ENCODE measurements at places on chromosomes 5 and 9.

GRCh38 chr5:150119421-150120061, 33.2 kb upstream of the CSF1R start:
- DNase-seq = no peak

DNA sequence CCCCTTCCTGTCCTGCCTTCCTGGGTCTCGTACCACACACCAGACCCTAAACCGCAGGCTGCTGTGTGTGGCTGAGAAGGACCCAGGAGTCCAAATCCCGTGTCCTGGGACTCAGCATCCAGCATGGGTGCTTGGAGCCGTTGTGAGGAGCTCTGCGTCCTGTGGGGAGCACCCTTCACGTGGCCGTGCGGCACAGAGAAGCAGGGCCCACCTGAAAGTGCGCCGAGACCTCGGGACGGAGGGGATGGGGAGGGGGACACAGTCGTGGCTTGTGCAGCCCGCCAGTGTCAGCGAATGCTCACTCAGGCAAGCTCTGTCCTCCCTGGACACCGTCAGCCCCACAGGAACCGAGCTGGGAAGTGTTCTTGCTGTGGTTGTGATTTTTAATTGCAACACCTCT, 244.6 kb downstream of the CACNA1B start:
- DNase-seq = no peak

DNA sequence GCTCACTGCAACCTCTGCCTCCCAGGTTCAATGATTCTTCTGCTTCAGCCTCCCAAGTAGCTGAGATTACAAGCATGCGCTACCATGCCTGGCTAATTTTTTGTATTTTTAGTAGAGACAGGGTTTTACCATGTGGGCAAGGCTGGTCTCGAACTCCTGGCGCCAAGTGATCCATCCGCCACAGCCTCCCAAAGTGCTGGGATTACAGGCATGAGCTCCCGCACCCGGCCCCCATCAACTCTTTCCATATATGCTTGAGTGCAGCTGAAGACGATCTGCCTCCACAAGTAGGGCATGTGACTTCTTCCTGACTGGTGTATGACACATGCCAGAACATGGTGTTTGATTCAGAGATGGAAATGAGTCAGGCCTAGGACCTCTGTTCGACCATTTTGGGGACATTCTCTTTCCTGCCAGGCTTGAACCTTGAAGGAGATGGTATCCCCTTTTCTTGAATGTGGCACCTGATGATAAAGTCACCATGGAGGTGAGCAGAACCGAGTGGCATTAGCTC, 7.5 kb upstream of the CNOT6 start:
- no peak for DNase-seq

GRCh38 chr5:34905564-34905963, 9.7 kb downstream of the RAD1 start:
- no peak for DNase-seq

DNA sequence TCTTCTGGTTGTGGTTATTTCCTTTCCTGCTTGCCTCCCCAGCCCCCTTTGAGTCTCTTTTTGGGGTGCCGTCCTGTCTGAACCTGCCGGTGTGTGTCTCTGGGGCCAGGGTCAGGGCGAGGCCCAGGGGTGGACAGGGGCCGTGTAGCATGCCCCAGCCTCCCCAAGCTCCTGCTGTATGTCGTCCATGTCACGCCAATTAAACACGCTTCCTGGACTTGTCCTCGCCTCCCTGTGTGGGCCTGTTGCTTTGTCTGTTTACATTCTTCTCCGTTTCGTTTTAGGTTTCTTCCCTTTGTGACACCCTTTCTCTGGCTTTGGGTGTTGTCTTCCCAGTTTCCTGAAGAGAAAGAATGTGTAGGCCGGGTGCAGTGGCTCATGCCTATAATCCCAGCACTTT, 28.5 kb upstream of the HMCN2 start:
- no peak for DNase-seq

DNA sequence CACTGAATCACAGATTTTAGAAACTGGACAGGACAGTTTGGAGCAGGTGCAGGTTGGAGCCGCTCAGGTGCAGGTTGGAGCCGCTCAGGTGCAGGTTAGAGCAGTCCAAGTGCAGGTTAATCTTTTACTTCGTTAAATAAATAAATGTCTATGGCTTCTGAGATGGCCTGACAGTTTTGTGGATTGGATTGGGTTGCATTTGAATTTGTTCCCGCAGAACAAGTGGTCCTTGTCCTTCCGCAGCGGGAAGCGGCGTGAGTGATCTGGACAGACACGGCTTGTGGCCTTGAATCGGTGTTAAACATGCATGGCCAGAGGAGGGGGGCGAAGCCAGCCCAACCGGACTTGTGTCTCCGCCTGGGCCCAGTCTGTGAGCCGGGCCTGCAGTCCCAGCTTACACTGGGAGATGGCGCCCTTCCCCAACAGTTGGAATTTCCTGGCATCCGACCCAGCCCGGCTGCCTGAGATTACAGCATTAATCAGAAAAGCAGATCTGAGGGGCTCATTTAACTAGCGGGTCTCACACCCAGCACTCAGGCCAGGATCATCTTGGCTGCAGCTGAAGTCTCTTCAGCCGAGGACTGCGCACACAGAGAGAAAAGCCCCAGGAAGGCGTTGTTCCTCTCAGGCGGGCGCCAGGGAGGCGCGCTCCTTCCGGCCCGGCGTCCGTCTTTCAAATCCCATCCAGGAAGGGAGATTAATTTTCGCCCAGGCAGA, 1.5 kb upstream of the OLFM1 start:
- peak; percentile 28 for DNase-seq

GRCh38 chr9:72013292-72013760, 47.1 kb downstream of the C9orf57 start:
- no peak for DNase-seq

- no peak for DNase-seq
These were observed 1.5 kb downstream of the PLAA start for GRCh38 chr9:26945591-26945990.

- no peak for DNase-seq
These were observed 275.3 kb downstream of the HTR1A start for GRCh38 chr5:63686938-63687337.

GRCh38 chr5:177427919-177428573, 1.6 kb downstream of the GRK6 start:
- DNase-seq = no peak

GRCh38 chr5:93193431-93194347, 387.3 kb downstream of the NR2F1-AS1 start:
- DNase-seq = no peak

- DNase-seq = no peak
These were observed 101.9 kb downstream of the HTR1A start for GRCh38 chr5:63860379-63860778.

DNA sequence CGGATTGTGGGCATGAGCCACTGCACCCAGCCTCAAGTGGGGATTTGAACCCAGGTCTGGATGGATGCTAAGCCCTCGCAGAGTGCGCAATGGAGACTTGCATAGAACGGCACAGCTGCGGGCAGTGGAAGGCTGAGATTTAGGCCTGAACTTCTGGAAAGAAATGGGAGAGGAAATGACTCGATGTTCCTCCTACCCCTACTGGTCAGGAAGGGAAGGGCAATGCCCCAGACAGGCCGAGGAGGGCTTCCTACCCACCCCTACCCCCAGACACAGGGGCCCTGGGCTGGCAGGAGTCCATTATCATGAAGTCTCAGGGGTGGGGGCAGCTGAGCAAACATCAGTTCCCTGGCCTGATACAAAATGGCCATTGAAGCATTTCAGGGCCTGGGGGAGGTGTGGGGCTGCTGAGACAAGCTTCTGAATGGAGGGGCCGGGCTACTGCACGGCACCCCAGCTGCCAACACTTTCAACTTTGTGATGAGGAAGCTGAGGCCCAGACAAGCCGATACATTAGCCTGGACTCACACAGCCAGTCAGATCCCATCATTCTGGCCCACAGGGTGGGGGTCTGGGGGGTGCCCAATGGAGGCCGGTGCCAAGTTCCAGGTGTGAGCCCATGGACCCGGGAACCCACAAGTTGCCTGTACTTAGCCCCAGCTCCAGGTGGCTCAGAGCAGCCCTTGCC, 13.5 kb upstream of the WDR38 start:
- DNase-seq = no peak

DNA sequence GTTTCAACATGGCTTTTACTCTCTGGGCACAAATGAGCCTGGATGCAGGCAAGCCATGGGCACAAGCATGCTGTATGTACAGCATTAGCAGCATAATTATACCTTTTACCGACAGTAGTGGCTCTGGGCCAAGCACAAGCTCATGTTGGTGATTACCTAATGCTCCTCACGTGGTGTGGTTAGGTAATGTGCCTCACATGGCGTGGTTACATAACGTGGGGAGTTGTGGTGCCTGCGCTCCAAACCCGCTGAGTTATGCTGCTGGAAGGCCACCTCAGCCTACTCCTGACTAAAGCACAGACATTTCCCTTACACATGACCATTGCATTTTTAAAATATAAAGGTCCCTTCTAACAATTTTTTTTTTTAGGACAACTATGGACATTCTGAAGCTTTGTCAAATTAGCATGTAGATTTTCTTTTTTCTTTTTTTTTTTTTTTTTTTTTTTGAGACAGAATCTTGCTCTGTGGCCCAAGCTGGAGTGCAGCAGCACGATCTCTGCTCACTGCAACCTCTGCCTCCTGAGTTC, 794.0 kb downstream of the EFNA5 start:
- no peak for DNase-seq

GRCh38 chr9:70044490-70045307, 1.1 kb downstream of the MAMDC2 start:
- DNase-seq = no peak

DNA sequence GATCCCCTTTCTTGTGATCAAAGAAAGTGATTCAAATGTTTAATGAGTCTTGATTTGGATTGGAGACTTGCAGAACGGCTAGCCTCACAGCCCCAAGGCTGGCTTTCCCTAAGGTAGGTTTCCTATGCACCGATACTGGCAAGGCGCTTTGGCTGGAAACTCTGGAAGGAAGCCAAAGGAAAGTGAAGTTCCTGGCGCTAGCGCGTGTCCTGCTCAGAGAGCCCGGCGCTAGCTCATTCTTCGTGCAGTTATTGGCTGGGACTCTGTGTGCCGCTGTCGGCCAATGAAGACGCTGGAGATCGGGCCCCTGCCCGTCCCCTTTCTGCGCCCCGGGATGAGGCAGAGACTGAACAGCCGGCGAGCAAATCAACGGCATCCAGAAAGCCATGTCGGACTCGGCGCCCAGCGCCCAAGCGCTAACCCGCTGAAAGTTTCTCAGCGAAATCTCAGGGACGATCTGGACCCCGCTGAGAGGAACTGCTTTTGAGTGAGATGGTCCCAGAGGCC, at the start of gene PCDHGC3:
PCDHGC3 (plus strand) TSS at position 342 of the 507 bp plus-strand sequence; CDS start at position 493, 151 bp downstream.
- DNase-seq = peak; percentile 92

DNA sequence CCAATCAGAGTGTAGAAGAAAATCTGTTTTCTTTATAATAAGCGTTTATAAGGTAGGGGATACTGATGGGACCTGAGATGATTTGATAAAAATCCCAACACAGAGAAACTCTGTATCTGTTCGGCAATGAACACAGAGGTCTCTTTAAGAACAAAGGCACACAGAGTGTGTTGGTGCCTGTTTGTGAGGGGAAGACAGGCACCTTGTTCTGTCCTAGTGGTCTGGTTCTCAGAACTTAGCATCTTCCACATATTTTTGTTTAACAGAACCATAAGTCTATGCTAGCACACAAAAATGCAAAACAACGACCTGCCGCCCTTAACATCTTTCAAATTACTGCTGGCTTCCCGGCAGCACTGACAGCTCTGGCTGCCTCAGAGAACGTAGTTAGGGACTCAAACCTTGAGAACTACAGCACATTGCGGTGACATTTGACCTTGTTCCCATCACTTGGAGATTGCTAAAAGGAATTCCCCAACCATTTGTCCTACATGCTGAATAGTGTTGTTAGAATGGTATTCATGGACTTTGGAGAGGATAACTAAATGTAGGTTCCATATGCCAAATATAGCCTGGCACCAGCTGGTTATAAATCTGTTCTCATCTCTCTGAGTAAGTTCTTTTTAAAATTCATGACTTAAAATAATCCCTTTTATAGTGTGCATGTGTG, 871.7 kb upstream of the TYRP1 start:
- DNase-seq = no peak

- no peak for DNase-seq
These were observed 101.2 kb upstream of the PANK3 start for GRCh38 chr5:168680395-168680794.

DNA sequence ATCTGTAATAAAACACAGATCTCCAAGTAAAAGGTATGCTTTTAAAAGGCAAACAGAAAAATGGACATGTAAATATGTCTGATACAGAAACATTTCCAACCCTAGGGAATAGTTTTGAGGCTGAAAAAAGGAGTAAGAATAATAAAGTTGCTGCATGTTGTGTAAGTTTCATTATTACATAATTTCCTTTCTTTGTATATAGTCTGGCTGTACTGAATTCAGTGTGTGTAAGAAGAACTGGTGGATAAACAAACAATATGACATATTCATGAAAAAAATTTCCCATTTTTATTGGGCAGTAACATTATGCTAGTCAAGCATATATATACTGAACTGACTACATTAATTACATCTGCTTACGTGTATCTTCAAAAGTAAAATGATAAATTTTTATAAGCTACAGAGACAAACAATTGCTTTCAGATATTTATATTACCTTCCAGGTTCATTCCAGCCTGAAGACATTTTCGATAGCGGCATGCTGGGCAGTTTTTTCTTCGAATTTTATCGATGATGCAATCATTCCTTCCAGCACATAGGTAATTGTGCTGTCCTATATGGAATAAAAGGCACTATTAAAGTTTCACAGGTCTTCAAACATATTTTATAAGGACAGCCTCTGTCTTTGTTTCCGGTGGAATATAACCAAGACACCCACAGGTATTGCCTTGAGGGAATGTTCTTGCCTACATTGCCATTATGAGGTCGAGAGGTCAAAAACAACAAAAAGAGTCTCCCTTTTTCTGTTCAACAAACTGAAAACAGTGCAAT, 93.6 kb downstream of the NR3C1 start:
- DNase-seq = no peak

GRCh38 chr5:24294333-24294732, 350.4 kb downstream of the CDH10 start:
- DNase-seq = no peak

DNA sequence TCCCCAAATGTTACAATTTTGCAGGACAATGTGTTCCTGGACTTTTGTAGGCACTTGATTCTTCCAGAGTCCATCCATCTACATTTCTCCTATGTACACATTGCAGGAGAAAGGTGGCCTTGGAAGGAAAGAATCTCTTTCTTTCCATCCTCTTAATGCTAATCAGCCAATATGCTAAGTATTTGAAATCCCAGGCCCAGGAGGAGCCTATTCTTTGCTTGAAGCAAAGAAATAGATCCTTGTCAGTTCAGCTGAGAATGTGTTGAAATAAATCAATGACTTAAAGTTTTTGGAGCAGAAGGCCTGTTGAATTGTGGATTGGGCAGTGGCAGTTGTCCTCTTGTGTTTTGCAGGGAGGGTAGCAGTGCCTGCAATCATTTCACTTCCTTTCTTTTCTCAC, 113.3 kb downstream of the PTTG1 start:
- DNase-seq = no peak

- DNase-seq = no peak
These were observed 94.7 kb downstream of the RICTOR start for GRCh38 chr5:38979535-38979934.

GRCh38 chr5:88396751-88397281, 128.2 kb upstream of the TMEM161B start:
- DNase-seq = no peak

GRCh38 chr5:125348936-125349831, 602.7 kb upstream of the ZNF608 start:
- no peak for DNase-seq

GRCh38 chr5:160441311-160441781, 19.7 kb downstream of the PTTG1 start:
- DNase-seq = no peak

Measured in GOT3 (cell line).